NCI-H146 (cell line): ENCODE measurements at places on chromosomes 2 and 18.
A peak's percentile ranks its signal among the peaks of the same experiment; 100 is the strongest.

DNA sequence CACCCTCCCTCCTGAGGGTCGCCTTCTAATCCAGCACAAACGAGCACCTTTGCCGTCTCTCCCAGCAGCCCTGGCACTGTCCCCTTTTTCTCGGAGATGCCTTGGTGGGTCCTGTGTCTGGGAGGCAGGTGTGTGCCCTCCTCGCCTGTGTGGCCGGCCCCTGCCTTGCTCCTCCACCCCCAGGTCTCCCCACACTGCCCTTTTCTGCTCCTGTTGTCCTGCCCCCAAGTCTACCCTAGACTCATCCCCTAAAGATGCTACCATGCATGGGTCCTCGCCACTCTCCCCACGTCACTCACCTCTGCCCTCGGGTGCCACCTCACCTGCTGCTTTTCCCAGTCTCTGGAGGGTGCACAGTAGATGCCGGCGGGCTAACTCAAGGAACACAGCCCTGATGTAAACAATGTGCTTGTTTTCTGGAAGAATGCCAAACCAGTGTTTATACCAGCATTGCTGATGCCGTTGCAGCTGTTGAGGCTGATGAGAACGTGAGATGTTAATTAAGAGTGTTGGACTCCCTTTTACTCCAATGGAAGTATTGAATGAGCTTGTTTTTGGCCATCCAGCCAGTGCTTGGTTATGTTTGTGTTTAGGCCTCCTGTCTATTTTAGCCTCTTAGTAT lies 223.1 kb downstream of the AGAP1 start:
- DNase-seq, result peak; percentile 47

DNA sequence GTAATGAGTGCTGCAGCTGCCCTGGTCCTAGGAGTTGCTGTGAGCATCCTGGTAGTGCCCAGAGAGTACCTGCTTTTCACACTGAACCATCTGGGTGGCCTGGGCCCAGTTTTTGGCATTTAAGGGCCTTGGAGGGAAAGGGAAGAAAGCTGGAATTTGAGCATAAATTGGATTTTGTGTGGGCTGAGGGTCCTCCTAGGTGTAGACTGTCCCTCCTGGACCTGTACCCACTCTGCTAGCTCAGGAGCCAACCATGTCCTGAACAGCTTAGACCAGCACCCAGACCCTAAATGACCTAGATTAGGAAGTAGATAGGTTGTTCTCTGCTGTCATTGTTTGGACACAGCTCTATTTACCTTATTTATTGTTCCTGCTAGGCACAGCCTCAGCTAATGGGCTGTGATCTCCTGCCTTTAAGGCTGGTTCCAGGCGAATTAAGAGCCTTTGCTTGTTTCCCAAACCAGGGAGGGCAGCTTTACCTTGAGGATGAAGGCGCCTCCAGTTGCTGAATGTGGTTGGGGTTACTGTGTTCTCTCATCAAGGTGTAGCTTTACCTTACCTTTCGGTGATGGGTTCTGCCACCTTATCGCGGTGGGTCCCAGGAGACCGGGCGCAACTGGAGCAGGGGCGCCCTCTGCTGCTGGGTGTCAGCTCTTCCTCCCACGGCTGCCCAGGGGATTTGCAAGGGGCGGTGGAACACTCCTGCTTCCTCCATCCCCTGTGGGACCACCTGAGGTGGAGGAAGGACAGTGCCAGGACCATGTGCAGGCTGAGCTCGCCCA lies 34.4 kb downstream of the ITGA6 start:
- DNase-seq, result peak; percentile 67

DNA sequence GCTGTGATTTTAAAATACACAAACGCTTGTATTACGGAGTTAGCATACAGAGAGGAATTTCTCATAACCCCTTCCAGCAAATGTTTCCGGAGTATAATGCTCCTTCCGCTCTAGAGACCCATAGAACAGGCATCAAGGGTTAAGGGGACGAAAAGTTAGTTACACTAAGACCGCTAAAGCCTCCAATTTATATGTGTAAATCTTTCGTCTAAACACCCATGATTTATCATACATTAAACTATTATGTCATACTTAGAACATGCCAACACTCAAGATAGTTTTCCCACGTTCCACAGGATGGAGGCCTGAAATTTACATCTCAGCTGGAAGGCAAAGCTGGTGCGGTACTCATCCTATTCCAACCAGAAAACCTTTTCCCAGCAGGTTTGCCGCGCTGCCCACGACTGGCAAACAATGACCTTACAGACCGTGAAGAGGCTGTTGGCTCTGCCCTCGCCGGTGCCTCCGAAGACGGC lies 650 bp downstream of the ORMDL1 start:
- peak; percentile 24 for DNase-seq

- DNase-seq, result no peak
Measured at GRCh38 chr2:102664471-102664909, 45.1 kb downstream of the SLC9A2 start.

DNA sequence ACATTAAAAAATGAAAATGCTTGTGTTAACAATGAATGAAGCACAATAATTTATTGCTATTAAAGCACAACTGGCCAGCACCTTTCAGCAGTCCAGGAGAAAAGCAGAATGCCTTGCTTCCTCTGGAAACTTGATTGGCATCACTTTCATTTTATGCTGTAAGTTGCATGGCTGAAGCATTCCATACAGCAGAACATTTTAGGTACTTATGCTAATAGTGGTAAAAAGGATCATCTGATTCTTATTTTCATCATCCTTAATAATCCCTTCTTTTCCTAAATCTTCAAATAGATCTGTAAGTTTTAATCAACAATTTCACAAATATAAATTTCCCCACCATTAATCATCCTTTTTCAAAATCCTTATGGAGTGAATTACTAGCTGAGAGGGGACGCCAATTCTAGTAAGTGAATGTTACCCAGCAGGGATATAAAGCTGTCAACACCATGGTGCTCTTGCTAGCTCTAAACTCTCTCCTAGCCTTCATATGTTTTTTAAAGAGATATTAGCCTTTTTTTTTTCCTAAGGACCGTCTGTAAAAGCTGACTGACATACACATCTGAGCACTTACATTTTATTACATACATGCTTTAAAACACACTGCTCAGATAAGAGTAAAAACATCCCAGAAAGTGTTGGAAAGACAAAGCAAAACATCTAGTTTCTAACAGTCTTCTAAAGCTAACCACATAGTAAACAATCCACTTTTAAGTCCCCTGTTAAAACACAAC lies 5.3 kb downstream of the SATB2 start:
- no peak for DNase-seq

DNA sequence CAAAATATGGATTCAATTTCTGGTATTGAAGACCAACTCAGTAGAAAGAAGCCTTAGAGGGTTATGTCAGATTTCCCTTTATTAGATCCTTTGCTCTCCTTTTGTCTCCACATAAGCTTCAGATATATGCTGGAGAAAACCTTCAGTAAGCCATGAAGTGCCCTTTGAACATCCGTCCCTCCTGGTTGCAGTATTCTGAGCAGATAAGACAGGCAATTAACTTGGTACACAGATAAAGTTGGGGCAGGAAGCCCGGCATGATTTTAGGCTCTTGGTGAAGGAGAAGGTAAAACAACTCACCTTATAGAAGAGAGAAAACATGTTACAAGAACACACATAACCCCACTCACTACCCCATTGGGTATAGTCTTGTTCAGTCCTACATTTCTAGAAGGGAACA lies 76.4 kb downstream of the SRD5A2 start:
- DNase-seq, result no peak

DNA sequence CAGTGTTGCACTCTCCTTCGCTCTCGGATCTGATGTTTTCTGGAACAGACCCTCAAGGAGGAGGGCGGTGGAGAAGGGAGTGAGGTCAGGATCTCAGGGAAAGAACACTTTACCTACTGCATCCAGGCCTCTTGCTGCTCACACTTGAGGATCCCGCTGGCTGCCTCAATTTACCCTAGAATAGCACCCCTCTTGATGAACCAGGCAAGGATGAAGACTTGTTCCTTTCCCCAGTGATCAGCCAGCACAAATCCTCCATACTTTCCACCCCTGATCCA lies 14.2 kb downstream of the WNT10A start:
- no peak for DNase-seq

- no peak for DNase-seq
Measured at GRCh38 chr2:236261452-236261851, 2.8 kb downstream of the ASB18 start.

- DNase-seq, result peak; percentile 24
Measured at GRCh38 chr2:85188852-85189251, 55.7 kb downstream of the TCF7L1 start.

DNA sequence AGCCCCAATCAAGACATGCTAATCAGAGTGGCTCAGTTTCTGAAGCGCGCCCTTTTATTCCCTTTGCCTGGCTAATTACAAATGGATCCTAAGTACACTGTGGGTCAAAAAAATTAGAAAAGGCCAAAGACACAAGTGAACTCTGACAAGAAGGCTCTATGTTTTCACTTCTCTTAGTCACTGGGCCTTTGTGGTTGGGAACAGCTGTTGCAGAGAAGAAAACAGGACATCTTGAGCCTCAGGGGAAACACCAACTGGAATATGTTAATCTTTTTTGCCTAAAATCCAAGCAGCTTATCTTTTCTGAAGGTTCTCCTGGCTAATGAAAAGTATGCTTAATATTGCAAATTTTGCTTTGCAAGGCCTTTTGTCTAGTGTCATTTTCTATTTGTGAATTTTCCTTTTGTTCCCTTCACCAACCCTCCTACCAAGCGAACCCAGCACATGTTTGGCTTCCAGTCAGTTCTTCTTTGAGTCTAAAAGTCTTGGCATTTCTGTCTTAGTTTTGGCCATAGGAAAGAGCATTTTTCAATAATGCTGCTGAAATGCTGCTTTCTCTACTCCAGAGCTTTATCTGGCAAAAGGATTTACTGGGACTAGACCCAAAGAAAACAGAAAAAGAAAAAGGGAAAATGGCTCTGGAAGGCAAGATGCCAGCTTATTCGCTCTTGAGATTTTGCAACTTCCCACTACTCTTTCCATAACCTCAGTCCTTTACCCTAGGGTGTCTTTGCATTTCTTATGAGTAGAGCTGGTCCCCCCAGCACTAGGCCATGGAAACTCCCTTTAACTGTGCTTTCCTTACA lies 440.2 kb upstream of the ST6GAL2 start:
- no peak for DNase-seq

GRCh38 chr18:55054021-55054990 lies 95.0 kb upstream of the CCDC68 start:
- no peak for DNase-seq

DNA sequence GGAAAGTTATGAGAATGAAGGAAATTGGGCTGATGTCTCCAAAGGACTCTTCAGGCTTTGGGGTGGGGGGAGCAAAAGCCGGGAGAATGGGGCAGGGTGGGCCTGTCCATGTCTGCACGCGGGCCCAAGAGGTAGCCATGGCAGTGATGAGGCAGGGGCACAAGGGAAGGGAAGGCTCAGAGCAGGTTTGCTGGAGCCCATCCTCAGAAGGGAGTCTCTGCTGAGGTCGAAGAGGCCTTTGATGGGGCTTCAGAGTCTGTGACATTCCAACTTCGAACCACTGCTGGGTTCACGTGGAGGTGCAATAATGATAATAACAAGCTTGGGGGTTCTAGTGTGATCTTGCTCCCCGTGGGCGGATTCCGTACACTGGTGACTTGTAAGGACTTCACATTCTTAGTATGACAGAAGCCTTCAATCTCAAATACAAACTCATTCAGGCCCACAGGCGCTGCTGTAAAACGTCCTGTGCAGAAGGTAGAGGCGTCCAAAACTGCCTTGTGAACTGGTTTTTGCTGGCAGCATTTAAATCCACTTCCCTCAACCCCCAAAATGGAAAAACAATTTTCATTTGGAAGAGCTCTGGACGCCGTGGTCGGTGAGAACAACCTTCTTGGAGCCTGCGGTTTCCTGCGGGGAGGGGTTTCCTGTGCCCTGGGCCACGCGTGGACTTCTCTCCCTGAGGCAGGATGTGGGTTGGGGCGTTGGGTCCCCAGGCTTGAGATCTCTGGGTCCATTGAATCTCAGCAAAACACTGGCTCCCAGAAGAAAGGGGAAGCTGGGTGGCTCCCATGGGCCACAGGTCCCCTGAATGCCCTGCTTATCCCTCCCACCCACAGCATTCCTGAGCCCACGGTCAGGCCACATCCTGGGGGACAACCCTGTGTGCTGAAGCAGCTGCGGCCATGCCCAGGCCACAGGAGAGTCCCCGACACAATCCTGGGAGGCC lies 151.0 kb downstream of the TPO start:
- DNase-seq, result no peak

- no peak for DNase-seq
Measured at GRCh38 chr18:31162419-31162793, 250 bp downstream of the DSC1 start.

DNA sequence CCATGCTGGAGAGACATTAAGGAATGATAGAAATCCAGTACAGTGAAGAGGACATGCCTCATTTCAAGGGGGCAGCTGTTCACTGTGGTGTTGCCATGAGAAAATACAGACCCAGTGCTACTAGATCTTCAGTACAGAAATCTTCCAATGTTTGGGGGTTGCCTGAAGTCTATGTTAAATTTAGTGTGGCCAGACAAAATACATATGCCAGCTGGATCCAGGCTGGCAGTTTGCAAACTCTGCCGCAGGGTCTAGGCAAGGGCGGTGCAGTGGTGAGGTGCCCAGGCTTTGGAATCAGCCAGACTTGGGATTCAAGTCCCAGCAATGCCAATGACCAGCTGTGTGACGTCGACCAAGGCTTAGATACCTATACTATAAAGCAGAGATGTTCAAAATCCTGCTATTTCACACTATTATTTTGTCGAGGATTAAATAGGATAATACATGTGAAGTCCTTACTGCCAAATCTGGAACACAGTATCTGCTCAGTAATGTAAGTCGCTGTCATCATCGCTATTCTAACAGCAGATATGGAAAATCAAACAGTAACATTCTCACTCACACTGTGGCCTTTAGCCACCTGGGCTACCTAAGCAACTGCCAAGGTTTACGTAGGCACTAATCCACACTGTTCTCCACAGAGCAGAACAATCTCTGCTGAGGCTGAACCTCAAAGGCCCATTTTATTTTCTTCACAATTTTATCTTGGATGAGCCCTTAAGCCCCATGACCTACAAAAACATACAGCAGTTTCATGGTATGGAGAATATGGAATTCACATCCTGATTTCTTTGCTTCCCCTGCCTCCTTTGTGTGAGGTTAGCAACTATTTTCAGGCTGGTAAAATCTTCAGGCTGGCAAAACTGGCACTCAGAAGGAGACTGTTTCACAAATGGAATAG lies 5.9 kb upstream of the TMSB10 start:
- DNase-seq, result no peak

GRCh38 chr2:207956771-207957170 lies 68.6 kb downstream of the PLEKHM3 start:
- DNase-seq, result no peak

GRCh38 chr2:61537277-61537949 lies 743 bp downstream of the XPO1 start:
- DNase-seq, result peak; percentile 73

DNA sequence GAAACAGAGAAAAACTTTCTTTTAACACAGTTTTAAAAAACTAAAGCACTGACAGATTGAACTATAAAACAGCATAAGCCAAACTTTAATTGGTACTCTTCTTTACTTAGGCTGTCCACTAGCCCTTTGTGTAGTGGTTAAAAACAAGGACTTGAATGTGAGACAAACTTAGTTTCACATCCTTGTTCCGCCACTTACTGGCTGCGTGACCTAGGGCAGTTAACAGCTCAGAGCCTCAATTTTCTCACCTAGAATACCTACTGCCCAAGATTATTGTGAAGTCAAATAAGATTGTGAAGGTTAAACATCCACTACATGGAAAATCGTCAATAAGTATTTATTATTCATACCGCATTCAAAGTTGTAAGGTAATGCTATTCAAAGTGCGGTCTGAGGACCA lies 2.0 kb downstream of the WDR35 start:
- no peak for DNase-seq

GRCh38 chr2:212649646-212650045 lies 111.0 kb upstream of the ERBB4 start:
- DNase-seq, result no peak
